ENCODE measurements at places on chromosomes 11 and 22.

GRCh38 chr11:73306977-73307322, 1.1 kb upstream of the ARHGEF17 start:
- DNase-seq = no peak

DNA sequence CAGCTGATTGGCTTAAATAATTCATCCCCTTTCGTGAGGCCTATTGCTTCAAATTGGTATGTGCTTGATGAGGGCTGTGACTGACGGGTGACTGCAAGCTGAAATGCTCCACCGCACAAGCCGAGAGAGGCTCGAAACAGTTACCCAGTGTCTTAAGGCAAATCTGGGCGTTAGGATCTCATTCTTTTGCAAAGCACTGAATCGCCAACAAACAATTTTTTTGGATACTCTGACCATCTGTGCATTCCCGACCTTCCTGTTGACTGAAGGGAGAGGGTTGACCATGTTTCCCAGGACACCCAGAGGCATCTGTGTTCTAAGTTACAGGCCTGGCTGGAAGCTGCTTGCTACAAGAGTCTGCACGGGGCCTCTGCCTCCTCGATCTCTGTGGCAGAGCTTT, 32.1 kb downstream of the CACNG2 start:
- DNase-seq = no peak

DNA sequence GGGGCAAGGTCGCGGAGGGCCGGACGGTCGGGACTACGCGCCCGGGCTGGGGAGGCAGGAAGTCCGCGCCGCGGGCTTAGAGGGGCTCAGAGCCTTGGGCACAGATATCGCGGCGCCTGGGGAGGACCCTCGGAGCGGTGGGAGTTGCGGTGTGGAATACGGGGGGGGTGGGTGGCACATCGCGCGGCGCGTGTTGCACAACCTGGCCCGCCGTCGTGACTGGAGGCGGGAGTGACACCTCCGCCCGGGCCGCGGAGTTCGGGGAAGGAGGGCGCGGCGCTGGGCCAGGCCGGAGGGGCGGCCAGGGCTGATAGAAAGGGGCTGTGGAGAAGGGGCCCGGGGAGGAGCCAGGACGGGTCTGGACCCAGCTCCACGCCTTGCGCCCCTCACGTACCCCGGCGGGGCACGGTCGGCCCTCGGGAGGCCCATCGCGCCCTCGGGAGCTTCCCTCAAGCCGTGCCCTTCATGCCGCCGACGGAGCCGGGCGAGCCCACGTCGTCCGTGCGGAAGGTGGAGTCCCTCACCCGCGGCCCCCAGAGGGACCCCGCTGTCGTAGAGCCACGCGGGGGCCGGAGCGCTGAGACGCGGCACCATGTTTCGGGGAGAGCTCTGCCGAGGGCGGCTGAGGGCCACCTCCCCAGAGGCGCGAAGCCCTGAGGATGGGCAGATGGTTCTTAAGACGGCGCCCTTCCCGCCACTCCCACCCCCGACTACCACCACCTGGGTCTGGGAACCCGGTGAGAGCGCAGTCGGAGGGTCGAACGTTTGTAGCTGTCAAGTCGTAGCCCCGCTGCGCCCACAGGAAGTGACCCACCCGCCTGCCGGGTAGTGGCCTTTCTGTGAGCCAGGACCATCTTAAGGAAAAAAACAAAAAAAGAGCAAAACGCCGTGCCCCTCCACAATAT, 729 bp downstream of the IL17RA start:
- no peak for DNase-seq

- DNase-seq = no peak
Measured at GRCh38 chr11:57214098-57214417, 23.0 kb downstream of the APLNR start.

DNA sequence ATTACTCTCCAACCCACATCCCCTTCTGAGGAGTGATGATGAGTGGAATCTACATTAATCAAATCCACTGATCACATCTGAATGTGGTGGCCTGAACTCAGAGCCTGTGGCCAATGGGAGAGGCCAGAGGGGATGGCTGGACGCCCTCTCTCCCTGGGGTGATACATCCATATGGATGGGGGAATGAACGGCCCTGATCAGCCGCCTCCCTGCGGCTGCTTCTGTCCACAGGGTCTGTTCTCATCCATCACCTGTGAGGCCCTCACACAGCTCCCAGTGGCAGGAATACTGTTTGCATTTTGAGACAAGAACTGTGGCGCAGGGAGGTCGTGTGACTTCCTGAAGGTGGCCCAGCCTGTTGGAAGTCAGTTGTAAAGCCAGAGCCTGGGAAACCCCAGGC, 78.3 kb upstream of the SHISAL1 start:
- no peak for DNase-seq

DNA sequence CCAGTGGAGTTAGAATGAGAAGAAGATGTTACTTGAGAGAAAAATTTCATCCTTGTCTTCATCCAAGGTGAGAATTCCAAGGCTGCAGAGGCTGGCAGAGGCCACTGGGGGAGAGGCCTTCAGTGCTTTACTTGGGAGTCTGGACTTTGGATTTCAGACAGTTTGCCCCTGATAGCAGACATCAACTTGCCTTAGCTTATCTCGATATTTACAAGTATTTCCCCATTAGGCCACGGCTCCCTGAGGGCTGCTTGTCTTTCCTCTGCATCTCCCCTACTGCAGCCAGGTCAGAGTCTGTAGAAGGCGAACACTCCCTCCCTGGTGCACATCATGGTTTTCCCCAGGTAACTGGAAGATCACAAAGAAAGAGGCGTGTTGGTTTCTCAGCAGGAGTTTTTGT, 29.9 kb upstream of the BSX start:
- no peak for DNase-seq

DNA sequence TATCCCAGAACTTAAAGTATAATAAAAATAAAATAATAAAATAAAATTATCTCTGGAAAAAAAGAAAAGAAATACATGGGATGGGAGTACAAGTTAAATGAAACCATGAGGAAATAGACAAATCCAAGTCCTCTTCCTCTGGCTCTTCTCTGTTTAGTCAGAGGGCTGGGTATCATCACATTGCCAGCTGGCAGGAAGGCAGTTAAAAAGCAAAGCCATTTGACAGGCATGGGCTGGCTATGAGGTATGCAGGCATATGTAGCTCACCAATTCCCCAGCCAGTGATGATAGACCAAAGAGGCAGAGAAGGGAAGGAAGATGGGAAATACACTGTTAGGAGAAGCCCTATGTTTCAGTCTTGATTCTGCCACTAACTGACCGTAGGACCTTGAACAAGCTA, 6.5 kb downstream of the LYVE1 start:
- no peak for DNase-seq

- DNase-seq = no peak
Measured at GRCh38 chr11:115894176-115894575, 390.0 kb upstream of the CADM1 start.

Data from GM12864 (cell line).